ENCODE measurements at places on chromosomes 7 and 10.

- DNase-seq, result no peak
Observed at GRCh38 chr10:90352288-90352687, 505.6 kb downstream of the HTR7 start.

DNA sequence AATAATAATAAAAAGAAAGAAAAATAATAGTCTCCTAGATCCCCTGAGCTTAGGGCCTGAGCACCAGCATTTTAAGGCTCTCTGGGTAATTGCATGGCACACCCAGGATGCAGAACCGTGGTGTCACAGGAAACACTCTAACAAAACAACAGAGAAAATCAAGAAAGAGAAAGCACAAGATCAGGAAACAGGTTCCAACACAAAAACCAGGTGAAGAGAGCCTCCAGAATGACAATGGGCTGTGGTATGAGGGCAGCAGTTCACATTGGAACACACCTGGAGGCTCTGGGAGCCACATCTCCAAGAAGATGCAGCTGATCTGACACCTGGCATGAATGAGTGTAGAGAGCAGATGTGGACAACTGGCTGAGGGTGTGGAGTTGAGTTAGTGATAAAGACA is 7.1 kb downstream of the MMRN2 start:
- no peak for DNase-seq

DNA sequence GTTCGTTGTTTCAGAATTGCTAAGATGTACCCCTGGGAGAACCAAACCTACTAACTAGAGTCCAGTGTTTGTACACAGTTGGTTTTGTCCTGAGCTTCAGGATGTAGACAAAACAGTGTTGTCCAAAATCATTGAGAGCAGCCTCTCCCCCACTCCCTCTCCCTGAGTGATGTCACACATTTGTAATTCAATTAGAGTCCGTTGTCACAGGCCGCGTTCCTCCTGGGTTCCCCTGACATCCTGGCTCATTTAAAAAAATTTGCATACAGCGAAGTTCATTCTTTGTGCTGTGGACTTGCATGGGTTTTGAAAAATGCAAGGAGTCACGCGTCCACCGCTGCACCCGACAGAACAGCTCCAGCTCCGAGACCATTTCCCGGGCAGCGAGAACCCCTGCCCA is 10.3 kb downstream of the GRIFIN start:
- DNase-seq, result no peak

- no peak for DNase-seq
Observed at GRCh38 chr10:21702633-21703111, 168.6 kb downstream of the MLLT10 start.

DNA sequence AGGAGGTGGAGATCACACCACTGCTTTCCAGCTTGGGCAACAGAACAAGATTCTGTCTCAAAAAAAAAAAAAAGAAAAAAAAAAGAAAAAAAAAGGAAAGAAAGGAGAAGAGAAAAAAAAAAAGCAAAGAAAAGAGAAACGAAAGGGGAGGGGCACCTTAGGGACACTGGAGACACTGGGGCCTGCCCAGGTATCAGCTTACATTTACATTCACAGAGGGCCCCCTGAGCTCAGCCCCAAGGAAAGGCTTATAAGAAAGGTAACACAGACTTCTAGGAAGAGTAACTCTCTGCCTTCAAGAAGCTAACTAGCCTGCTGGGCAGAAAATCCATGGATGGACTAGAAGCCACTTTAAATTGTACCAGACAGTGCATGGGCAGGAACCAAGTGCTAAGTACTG is 108.8 kb downstream of the NPY start:
- DNase-seq, result no peak

- DNase-seq, result no peak
Observed at GRCh38 chr10:102767428-102768160, 23.8 kb downstream of the WBP1L start.

DNA sequence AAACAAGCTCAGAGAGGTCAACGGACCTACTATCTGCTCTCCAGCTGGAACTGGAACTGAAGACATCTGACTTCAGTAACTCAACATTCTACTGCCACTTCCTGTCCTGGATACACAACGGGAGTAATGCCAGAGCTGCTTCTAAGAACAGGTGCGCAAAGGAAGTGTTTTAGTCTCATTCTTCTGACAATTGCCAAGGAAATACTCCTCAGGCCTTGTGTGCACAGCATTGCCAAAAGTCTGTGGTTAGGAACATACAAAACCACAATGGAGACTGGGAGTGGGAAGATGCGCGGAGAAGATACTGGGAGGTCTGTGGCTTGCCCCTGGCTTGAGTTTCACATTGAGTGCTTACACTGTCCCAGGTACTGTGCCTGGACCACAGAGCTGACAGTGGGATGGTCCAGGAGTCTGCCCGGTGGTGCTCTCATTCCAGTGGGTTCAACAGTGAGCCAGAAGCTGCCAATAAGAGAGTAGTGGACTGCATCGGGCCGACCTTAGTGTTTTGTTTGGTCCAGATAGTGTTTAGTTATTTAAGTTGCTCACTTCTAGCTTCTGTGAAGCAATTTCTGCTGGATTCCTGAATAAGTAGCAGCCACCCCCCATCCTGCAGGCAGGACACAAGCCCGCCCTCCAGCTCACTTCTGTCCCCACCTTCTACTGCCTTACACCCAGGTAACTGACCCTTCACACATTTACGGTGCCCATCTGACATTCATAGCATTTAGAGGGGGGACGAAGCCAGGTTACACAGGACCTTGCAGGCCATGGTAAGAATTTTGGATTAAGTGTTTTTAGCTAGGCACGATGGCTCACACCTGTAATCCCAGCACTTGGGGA is 10.3 kb downstream of the TBL2 start:
- DNase-seq, result no peak

GRCh38 chr7:131021460-131021859 is 287.5 kb upstream of the KLF14 start:
- no peak for DNase-seq

GRCh38 chr10:47206449-47207280 is 93.3 kb upstream of the GDF10 start:
- no peak for DNase-seq

GRCh38 chr7:121410829-121411596 is 14.9 kb upstream of the FAM3C start:
- DNase-seq, result no peak

- no peak for DNase-seq
Observed at GRCh38 chr10:127715782-127716378, 21.1 kb upstream of the FOXI2 start.

GRCh38 chr7:148802101-148802493 is 82.0 kb downstream of the EZH2 start:
- no peak for DNase-seq

DNA sequence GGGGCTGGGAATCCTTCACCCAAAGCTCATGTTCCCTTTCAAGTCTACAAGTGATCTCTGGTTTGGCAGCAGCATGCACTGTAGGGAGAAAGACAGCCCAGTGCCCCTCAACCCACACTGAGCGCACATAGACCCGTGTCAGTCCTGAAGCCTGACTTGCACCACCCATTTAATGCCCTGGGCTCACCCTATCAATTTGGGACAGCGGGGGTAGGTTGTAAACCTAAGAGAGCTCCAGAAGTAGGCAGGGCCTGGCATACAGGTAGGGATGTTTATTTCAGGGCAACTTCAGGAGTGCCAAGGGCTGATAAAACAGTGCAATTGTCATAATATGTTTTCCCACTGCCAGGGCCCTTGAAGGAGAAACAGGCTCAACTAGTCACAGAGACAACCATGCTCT is 3.5 kb upstream of the ATP6V0E2 start:
- no peak for DNase-seq
